ENCODE measurements at places on chromosomes 7 and 10.

- DNase-seq, result no peak
Observed at GRCh38 chr10:79038841-79039201, 29.9 kb upstream of the ZMIZ1 start.

DNA sequence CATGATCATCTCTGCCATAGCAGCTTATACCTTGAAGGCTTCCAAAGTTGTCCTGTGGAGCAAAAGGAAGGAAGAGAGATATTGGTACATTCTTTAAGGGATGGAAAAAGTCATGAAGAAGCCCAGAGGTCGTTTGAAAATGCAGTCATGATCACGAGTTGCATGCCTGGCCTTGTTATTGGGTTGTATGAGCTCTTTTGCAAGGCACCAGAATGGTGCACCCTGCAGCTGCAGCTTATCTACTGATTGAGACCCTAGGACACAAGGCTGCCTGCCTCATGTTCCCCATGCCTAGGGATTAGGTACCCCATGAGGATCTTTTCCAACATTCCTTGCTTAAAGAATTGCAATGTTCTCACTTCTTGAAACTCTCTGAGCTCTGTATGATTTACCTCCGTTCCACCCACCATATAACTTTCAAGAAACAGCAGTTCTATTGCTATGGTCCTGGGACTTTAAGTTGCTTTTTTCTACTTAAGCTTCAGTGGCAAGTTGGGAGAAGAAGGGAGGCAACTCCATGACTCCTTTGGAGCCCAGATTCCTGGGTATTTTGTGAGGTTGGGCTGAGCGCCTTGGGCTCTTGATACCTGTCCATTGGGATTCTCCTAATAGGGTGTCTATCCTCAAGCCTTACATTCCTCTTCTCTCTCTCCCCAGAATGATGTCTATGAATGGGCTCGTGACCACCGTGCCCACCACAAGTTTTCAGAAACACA, 6.9 kb downstream of the SCD start:
- no peak for DNase-seq

DNA sequence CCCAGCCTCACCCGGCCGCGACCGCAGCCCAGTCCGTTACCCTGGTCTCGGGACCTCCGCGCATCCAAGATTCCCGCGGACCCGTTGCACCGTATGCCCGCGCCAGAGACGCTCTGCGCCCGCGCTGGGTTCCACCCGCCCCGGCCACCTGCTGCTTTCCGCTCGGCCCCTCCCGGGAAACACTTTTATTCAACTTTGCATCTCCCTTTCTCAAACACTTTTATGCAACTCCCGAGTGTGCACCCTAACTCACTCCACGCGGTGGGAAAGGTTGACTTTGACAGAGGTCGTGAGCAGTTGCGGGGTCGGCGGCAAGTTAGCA, at the start of gene ODAD2:
Gene ODAD2, minus strand, starts transcription at position 126 of the 322 bp plus-strand sequence. CDS start 3,937 bp downstream, outside the sequence.
- DNase-seq, result no peak

DNA sequence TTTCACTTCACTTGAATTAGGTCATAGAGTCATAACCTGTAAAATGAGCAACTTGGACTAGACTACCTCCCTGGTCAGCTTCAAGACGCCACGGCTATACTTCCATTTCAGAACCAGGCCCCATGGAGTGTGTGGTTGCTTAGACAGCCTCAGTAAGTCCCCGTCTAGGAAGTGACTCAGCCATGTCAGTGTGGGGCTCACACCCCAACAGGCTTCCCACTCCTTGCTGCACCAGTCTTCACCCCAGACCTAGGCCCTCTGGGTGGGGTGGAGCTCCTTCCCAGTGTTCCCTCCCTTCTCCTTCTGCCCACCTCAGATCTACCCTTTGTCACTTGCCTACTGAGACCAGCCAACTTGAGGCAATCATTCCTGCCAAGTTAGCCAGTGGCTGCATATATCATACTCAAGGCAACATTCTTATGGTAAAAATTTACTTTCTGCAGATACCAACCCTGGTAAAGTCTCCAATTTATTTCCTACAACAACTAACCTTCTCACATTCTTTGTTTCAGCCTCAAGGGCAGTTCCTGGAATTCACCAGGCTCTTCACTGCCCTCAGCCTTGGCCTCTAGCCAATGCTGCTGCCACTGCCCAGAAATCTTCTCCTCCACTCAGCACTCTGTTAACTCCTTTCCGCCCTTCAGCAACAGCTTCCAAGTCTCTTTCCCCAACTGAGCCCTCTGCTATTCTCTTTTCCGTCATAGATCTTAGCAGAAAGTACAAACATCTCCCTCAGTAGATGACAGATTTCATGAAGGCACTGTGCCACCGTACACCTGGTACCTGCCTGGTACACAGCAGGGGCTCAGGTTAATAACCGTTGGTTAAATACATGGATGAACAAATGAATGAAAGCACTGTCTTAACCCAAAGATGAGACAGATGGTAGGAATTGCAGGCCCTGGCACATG, 31.3 kb upstream of the ZNRF2 start:
- DNase-seq, result no peak

DNA sequence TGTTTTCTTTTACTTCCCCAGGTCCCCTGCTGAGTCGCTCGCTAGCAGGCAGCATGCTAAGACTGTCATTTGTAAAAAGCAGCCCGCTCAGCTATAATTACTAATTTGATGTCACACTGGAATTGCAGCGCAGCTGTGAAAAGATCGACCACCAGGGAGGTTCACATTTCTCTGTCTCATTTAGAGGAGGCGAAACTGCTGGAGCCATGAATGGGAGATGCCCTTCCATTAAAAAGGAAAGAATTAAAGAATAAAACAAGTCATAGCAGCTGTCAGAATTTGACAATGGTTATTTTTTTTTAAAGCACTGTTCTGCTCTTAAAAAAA, 153.5 kb downstream of the PIP4K2A start:
- DNase-seq, result no peak

- DNase-seq, result no peak
Observed at GRCh38 chr7:46745707-46746090, 824.6 kb upstream of the IGFBP3 start.

- no peak for DNase-seq
Observed at GRCh38 chr7:158463317-158463716, 124.3 kb downstream of the PTPRN2 start.
